ENCODE measurements at places on chromosomes 4 and X.

GRCh38 chrX:49237060-49237459 lies 1.8 kb downstream of the CCDC22 start:
- no peak for DNase-seq

GRCh38 chrX:9566150-9566621 lies 101.3 kb downstream of the TBL1X start:
- DNase-seq = peak; percentile 76

- DNase-seq = no peak
Measured at GRCh38 chr4:7335344-7336066, 99.2 kb downstream of the PSAPL1 start.

DNA sequence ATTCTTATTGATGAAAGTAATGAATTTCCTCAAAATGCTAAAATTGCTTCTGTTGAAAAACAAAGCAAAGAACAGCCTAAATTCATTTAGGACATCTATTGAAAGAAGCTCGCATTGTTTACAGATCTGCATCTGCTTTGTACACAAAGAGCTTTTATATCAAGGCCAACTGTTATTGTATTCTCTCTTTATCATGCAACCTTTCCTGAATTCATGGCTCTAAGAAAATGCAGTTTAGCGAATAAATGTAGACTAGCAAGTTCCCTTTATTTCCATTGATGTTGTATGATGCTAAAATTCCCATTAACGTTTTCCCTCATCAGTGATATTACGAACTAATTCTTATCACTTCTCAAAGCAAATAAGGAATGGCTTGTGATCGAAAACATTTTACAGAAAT lies 446.3 kb downstream of the MID1IP1 start:
- no peak for DNase-seq

DNA sequence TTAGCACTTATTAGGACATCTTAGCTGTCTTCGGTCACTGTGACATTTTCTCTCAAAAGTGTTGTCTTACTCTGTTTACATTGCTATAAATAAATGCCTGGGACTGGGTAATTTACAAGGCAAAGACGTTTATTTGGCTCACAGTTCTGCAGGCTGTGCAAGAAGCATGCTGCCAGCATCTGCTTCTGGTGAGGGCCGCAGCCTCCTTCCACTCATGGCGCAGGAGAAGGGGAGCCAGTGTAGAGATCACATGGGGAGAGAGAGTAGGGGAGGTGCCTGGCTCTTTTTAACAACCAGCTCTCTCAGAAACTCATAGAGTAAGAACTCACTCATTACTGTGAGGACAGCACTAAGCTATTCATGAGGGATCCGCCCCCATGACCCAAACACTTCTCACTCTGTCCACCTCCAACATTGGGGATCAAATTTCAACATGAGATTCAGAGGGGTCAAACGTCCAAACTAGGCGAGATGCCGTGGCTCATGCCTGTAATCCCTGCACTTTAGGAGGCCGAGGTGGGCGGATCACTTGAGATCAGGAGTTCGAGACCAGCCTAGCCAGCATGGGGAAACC lies 43.5 kb upstream of the HERC6 start:
- DNase-seq = no peak

DNA sequence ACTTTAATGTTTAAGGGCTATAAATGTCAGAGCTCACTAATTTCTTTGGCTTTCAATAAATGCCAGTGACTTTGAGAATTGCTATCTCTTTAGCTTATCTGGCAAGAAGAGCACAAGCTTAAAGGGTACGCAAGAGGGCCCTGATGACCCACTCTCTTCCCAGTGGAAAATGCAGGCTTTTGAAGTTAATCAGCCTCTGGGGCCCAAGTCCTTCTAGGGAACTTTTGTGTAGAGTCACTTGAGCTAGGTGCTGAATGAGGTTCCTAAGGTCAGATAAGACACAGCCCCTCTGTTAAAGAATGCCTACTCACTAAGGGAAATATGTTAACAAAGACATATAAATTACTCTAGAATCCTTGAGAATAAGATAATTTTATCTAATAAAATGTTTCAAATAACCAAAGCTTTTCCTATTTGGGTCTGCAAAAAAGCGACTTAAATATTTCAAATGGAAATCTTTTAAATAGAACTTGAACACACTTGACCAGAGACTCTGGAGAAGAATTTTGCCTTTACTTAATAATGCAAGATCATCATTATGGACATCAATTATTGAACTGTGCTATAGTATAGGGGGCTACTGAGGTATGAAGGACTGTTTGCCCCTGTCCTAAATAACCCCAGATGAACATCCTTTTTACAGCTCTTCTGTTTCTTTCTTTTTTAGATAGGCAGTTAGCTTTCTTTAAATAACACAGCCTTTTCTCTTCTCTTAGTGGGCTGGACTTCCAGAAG lies 430.1 kb downstream of the GBA3 start:
- DNase-seq = no peak

DNA sequence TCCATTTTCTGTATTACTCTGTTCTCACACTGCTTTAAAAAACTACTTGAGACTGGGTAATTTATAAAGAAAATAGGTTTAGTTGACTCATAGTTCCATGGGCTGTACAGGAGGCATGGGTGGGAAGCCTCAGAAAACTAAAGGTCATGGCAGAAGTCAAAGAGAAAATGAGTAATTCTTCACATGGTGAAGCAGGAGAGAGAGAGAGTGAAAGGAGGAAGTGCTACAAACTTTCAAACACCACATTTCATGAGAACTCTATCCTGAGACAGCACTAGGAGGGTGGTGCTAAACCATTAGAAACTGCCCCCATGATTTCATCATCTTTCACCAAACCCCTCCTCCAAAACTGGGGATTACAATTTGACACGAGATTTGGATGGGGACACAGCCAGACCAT lies 108.0 kb upstream of the PBDC1 start:
- DNase-seq = no peak

- DNase-seq = no peak
Measured at GRCh38 chr4:41977709-41978108, 3.8 kb upstream of the DCAF4L1 start.

DNA sequence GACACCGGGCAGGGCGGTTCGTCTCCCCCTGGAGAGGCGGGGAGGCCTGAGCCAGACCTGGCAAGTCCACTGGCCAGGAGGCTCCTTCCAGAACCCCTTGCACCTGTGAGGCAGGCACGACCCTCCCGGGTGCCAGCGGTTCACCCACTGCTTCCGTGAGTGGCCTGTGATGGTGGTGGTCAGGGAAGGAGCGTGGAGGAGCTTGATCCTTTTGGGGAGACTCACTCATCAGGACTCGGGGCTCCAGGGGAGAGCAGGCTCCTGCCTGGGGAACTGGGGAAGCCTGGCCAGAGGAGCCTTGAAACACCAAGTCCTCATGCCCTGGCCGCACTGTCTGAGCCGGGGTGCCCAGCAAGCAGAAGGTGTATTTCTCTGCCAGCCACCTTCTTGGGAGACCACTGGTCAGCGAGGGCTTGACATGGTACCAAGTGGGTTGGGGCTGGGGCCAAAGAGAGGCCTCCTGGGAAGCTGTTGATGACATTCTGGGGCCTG lies 860 bp downstream of the FAM50A start:
- DNase-seq = no peak
